ENCODE measurements at places on chromosomes 13 and 19.

- DNase-seq: no peak
Measured at GRCh38 chr19:5123646-5124045, 154.7 kb downstream of the KDM4B start.

DNA sequence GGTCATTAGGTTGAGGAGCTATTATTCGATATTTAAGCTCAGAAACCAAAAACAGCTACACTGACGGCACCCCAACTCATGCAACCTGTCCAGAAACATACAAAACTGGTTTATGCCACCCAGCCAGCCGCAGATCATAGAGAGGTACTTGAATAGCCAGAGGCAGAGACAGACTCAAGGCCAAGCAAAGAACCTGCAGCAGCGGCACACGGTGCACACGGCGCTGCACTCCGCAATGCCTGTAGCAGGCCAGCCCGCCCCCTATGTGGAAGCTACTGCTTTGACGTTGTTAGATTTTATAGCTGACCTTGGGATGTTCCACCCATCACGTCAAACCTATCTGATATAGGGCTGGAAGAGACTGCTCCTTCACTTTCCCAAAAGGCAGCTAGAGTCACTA, 11.9 kb upstream of the DHRS12 start:
- DNase-seq: no peak

GRCh38 chr13:70108356-70109105, at the start of gene KLHL1:
Gene KLHL1 (minus strand): TSS chr13:70108452. CDS start chr13:70107699, 753 bp downstream.
- DNase-seq: no peak

- DNase-seq: no peak
Measured at GRCh38 chr13:22276616-22277015, 605.7 kb downstream of the FGF9 start.

GRCh38 chr13:111387026-111387871, 66.8 kb downstream of the TEX29 start:
- no peak for DNase-seq

DNA sequence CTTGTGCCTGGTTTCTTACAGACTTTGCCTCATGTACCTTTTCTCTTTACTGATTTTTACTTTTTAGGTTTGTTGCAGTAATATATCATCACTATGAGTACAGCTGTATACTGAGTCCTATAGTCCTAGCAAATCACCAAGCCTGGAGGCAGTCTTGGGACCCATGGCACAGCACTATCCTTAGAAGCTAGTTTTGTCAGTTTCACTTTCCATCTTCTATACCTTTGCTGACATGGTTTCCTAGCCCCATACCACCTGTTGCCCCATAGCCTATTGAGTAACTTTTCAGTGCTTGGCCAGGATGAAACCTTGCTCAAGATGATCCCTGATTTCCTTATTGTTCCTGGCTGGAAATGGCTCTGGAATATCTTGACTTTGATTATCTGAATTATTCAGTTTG, 826.4 kb downstream of the GPC5 start:
- no peak for DNase-seq

GRCh38 chr19:6999933-7000332, 21.3 kb downstream of the MBD3L2B start:
- DNase-seq: no peak

GRCh38 chr19:52700673-52701072, 34.2 kb downstream of the ZNF611 start:
- DNase-seq: no peak

- DNase-seq: no peak
Measured at GRCh38 chr13:107534548-107534947, 680.8 kb downstream of the LIG4 start.

- DNase-seq: peak; percentile 48
Measured at GRCh38 chr19:18895038-18895823, 727 bp downstream of the CERS1 start.

DNA sequence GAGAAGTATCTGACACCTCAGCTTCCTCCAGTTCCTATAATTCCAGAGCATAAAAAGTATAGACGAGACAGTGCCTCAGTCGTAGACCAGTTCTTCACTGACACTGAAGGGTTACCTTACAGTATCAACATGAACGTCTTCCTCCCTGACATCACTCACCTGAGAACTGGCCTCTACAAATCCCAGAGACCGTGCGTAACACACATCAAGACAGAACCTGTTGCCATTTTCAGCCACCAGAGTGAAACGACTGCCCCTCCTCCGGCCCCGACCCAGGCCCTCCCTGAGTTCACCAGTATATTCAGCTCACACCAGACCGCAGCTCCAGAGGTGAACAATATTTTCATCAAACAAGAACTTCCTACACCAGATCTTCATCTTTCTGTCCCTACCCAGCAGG, 3.1 kb downstream of the KLF5 start:
- no peak for DNase-seq

DNA sequence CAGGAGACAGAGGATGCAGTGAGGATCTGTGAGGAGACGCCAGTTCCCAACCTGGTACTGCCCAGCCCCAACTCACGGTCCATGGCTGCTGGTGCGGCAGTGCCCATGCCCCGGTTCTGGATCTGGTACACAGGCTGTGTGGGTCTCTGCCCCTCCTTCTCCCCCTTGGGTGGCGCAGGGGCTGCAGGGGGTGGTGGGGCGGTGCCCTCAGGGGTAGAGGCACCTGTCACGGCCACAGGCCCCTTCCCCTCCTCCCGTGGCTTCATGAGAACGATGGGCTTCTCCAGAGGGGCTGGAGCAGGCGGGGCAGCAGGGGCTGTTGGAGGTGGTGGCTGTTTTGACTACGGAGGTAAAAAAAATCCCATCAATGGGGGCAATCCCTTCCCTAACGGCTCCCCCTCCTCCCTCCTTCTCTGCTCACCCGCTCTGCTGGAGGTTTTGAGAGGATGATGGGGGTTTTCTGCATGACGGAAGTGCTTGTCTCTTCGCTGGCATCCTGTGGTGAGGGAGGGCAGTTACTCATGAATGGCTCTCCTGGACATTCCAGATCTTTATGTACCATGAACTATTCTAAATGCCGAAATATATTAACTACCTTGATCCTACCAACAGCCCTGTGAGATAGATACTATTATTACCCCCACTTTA, 7.1 kb downstream of the SMG9 start:
- no peak for DNase-seq

DNA sequence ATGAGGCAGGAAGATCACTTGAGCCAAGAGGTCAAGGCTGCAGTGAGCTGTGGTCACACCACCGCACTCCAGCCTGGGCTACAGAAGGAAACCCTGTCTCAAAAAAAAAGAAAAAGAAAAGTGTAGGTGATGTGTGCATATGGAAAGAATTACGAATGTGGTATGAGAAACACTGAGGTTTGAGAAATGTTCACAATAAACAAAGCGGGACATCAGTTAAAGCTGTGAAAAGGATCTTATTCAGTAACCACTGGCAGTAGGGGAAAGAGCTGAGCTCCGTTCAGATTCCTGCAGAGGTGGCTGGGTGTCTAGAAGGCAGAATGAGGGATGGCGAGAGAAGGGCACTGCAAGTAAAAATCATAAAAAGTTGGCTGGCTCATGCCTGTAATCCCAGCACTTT, 4.1 kb upstream of the IGSF23 start:
- DNase-seq: no peak

- DNase-seq: no peak
Measured at GRCh38 chr19:35497406-35497805, 7.1 kb upstream of the KRTDAP start.

- DNase-seq: no peak
Measured at GRCh38 chr13:25840261-25840660, 211.6 kb downstream of the SHISA2 start.

GRCh38 chr19:1847348-1847683, 967 bp downstream of the REXO1 start:
- DNase-seq: no peak

GRCh38 chr13:33756929-33757328, 61.0 kb upstream of the RFC3 start:
- DNase-seq: no peak

- no peak for DNase-seq
Measured at GRCh38 chr13:80957019-80957655, 616.2 kb upstream of the SPRY2 start.

GRCh38 chr19:10532457-10532856, 11.2 kb upstream of the ATG4D start:
- DNase-seq: no peak

DNA sequence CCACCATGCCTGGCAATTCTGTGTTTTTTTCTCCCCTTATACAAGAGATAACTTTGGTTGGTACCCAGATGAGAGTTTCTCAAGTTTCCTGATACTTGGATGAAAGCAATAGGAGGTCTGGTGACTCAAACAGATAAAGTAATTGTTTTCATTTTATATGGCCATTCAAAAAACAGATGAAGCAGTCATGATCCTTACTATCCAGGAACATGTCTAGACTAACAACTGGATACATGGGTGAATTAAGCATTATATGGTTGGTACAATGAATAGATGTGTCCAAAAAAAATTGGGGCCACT, 8.5 kb downstream of the ZNF430 start:
- DNase-seq: no peak
